H54 (cell line): ENCODE measurements at places on chromosomes 4 and X.

DNA sequence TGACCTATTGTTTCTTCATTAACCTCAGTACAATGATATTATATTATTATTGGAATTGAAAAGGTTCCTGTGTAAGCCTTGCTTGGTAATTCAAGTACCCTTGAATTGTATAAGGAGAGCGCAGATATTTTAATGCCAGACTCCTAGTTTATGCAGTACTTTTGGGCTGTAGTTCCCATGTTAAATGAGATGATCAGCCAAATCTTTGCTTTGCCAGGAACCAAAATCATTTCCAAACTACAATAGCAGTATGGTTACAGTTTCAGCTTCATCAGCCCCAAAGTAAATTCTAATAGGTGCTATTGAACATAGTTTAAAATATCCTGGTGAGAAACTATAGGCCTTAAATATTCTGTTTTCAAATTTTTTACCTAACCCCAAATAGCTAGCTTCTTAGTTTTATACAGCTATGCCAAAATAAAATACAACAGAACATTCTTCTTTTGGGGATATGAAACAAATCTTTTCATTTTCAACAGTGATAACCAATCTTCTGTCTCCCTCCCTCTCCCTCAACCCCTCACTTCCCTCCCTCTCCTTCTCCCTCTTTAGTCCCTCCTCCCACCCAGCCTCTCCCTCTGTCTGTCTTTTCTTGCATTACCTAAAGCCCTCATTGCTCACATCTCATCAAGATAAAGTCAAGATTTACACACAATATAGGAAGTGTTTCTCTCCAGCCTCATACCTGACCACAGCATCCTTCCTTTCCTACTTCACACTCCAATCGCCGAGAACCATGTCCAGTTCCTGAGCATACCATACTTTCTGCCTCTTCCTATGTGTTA, 190.1 kb downstream of the SHROOM3 start:
- no peak for DNase-seq

DNA sequence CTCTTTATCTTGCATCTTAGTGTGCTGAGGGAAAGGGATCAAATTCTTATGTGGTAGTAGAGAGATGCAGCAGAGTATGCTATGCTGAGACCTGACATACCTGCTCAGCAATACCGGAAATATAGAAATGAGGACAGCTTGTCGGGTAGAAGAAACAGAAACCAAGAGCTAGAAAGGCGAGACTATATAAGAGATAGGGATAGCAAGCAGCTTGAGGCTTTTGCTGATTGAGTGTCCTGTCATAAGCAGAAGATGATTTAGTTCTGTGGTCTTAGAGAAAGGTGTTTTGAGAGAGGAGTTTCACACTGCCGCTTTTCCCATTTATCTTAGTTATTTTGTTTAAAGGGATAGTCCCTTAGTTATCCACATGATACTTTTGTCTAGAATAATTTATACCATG, 31.7 kb downstream of the USP9X start:
- no peak for DNase-seq

GRCh38 chrX:131058136-131058868, at the start of gene ARHGAP36:
Gene ARHGAP36, plus strand, starts transcription at chrX:131058346. Its CDS starts 23,320 bp downstream, at chrX:131081666.
- no peak for DNase-seq

- DNase-seq = no peak
Measured at GRCh38 chr4:77989968-77990367, 67.2 kb upstream of the FRAS1 start.

- DNase-seq = no peak
Measured at GRCh38 chrX:50450324-50450723, 20.3 kb downstream of the DGKK start.

GRCh38 chr4:121991968-121992367, 40.1 kb upstream of the TRPC3 start:
- DNase-seq = no peak
